ENCODE measurements at places on chromosomes 11 and 22. TPM values are rescaled to one million over a fixed set of nuclear protein-coding genes. Genes with fewer than 3 reads are reported as not detected.

DNA sequence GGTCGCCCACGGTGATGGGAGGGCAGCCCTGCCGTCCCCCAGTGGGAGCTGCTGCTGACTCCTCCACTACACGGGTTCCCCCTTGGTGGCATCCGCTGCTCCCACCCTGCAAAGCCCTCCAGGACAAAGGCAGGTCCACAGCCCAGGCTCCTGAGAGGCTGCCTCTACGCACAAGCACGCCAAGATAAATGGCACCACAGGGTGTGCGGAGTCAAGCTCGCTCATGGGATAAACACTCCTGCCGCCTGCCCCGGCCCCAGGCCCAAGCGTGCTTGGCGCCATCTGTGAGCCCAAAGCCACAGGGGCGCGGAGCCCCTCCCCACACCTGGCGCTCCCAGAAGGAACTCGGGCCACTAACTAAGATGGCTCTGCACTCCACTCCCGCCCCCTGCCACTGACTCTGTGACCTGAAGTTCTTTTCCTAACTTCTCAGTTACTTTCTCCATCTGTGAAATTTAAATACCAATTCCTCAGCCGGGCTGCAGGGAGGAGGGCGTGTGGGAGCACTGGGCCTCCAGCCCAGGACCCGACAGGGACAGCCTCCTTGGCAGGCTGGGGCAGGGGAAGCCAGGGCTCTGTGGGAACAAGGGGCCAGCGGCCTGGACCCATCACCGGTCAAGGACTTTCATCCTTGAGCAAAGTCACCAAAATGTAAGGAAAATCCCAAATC, 14.9 kb downstream of the EHD1 start:
- peak overlapping the region; percentile 53 for H3K27ac ChIP-seq
- no peak for DNase-seq

- H3K27me3 ChIP-seq, result peaks cover 13% of the 10 kb centered on the region
- no peaks in the 10 kb centered on the region for H3K4me1 ChIP-seq
- no peaks in the 10 kb centered on the region for H3K36me3 ChIP-seq
- DNase-seq, result peak; percentile 1
Observed at GRCh38 chr11:24496736-24497725, at the start of gene LUZP2. LUZP2 (plus strand) TSS chr11:24497053.

- H3K36me3 ChIP-seq, result peaks cover 32% of the 10 kb centered on the region
- DNase-seq, result no peak
- peak overlapping the region; percentile 72 for H3K4me3 ChIP-seq
Observed at GRCh38 chr11:60842668-60843600, 1.0 kb downstream of the CCDC86 start.

- H3K4me3 ChIP-seq, result no peak overlapping the region
- no peak for DNase-seq
- no peak overlapping the region for H3K27ac ChIP-seq
- H3K36me3 ChIP-seq, result peaks cover 50% of the 10 kb centered on the region
- peaks cover 14% of the 10 kb centered on the region for H3K27me3 ChIP-seq
- H3K4me1 ChIP-seq, result no peaks in the 10 kb centered on the region
Observed at GRCh38 chr11:2130881-2131352, 8.3 kb downstream of the IGF2 start.

- no peak overlapping the region for H3K4me3 ChIP-seq
- peak; percentile 97 for DNase-seq
- peak overlapping the region; percentile 76 for H3K27ac ChIP-seq
- H3K36me3 ChIP-seq, result no peaks in the 10 kb centered on the region
- H3K4me1 ChIP-seq, result peaks cover 22% of the 10 kb centered on the region
- H3K27me3 ChIP-seq, result no peaks in the 10 kb centered on the region
Observed at GRCh38 chr11:2533587-2534133, 88.9 kb downstream of the KCNQ1 start.

- H3K27me3 ChIP-seq, result no peaks in the 10 kb centered on the region
- no peak for DNase-seq
- no peak overlapping the region for H3K4me3 ChIP-seq
- peaks cover 8% of the 10 kb centered on the region for H3K36me3 ChIP-seq
- H3K27ac ChIP-seq, result no peak overlapping the region
- peaks cover 30% of the 10 kb centered on the region for H3K4me1 ChIP-seq
Observed at GRCh38 chr22:30427871-30428270, 2.3 kb downstream of the MTFP1 start.

- no peak overlapping the region for H3K4me3 ChIP-seq
- no peaks in the 10 kb centered on the region for H3K27me3 ChIP-seq
- no peaks in the 10 kb centered on the region for H3K36me3 ChIP-seq
- no peak for DNase-seq
Observed at GRCh38 chr11:86372586-86372985, 2.1 kb upstream of the CCDC81 start.

DNA sequence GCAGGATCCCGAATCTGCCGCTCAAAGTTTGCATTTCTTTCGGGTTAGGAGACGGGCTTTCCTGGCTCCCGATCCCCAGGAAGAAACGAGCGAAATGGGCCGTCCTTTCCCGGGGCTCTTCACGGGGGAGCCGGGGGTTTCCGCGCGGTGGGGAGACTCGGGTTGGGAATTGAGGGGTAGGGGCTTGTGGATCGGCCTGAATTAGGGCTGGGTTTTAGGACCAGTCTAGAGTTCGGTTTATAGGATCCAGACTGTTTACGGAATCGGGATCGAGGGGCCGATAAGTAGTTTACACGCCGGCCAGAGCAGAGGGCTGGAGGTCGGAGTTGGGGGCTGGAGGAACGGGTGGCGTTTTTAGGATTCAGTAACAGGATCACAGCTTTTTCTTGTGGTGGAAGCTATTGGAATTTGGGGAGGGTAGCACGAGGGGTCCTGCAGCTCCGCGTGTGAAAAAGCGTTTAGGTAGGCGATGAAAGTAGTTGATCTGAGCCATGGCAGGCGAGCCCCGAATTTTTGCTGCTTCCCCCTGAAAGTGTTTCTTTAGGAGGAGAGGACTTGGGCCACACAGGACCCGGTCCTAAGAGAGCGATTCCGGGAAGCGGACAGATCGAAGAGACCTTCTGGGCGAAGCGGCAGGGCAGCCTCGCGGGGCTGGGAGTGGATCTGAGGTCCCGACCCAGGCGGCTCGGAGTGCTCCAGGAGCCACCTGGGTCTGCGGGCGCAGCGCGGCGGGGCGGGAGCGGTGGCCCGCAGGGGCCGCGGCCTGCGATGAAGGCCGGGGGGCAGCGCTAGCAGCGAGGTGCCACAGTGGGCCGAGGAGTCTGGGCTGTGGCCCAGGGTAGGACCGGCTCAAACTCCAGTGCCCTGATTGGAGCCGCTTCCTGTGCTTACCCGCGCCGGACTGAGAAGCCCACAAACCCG, 1.6 kb downstream of the PKNOX2 start:
- H3K4me3 ChIP-seq, result no peak overlapping the region
- H3K36me3 ChIP-seq, result no peaks in the 10 kb centered on the region
- H3K4me1 ChIP-seq, result no peaks in the 10 kb centered on the region
- H3K27ac ChIP-seq, result no peak overlapping the region
- DNase-seq, result no peak

DNA sequence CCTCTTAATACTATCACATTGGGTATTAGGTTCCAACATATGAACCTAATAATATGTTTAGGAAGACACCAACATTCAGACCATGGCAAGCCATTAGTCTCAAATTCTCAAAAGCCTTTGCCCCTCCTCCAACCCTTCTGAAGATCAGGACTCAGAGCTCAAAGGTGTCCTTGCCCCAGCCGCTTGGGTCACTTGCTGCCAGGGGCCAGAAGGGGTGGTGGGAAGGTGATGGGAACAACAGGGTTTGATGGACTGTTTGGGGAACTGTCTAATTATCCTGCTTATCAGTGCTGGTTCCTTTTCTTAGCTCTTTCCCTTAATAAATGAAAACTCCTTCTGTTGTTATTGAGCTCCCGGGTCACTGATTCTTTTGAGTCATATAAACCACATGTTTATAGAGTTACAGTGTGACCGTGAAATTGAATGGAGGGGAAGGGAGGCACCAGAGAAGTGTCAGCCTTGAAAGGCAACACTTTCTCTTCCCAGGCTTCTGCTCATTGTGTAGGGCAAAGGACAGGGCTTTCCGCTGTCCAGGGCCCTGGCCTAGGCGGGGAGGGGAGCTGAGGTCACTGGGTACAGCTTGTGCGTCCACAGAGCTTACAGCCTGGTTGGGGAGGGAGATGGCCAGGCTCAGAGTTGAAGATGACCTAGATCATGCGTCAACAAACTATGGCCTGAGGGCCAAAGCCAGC, 105.1 kb downstream of the FBXO7 start:
- H3K4me3 ChIP-seq, result no peak overlapping the region
- H3K27ac ChIP-seq, result peak overlapping the region; percentile 42
- DNase-seq, result peak; percentile 74
- peaks cover 47% of the 10 kb centered on the region for H3K4me1 ChIP-seq

DNA sequence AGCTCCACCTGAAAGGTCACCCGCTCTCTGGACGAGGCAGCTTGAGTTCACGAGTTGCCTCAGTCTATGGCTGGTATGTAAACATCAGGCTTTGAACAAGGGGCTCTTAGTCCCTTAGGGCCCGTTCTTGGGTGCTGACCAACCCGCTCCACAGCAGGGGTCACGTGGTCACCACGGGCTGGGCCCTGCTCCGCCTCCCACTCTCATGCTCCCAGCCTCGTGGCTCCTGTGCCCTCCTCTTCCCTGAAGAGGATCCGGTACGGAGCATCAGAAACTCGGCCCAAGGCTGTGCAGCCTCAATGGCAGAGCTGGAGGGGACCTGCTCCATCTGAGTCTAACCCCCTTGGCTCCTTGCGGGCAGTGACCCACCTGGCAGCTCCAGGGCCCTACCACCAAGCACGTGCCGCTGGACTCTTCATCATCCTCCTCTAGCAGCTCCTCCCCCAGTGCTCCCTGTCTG, 54.2 kb upstream of the TTLL12 start:
- no peak overlapping the region for H3K27ac ChIP-seq
- DNase-seq, result no peak
- H3K27me3 ChIP-seq, result peaks cover 21% of the 10 kb centered on the region
- H3K4me3 ChIP-seq, result no peak overlapping the region

GRCh38 chr11:30317030-30317429, 5.9 kb upstream of the ARL14EP start:
- H3K4me3 ChIP-seq, result no peak overlapping the region
- H3K4me1 ChIP-seq, result 0 out of 2 replicates have a peak, but pooled peaks cover 1% of the 10 kb centered on the region
- no peak for DNase-seq
- H3K27me3 ChIP-seq, result no peaks in the 10 kb centered on the region
- H3K36me3 ChIP-seq, result no peaks in the 10 kb centered on the region
- H3K27ac ChIP-seq, result no peak overlapping the region

DNA sequence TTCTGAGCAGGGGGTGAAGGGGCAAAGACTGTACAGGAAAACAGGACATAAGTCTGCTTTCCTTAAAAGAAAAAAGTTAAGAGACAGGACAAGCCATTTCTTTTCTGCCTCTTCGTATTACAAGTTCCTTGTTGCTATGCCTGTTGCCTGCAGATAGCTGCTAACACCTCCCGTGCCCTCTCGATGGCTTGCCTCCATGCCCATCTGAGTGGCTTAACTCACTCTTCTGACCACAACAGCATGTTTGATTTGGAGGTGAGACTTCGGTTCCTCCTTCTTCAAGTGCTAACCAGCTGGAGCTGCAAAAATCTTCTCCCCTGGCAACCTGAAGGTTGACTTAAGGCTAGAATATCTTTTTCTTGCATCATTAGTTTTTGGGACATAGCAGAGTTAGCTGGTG, 103.1 kb downstream of the PRR5L start:
- H3K4me1 ChIP-seq, result peaks cover 21% of the 10 kb centered on the region
- no peak for DNase-seq
- H3K4me3 ChIP-seq, result no peak overlapping the region
- H3K27ac ChIP-seq, result no peak overlapping the region
- H3K27me3 ChIP-seq, result no peaks in the 10 kb centered on the region
- peaks cover 92% of the 10 kb centered on the region for H3K36me3 ChIP-seq

GRCh38 chr22:24001314-24001713, 3.9 kb downstream of the GSTT4 start:
- no peak for DNase-seq
- no peaks in the 10 kb centered on the region for H3K27me3 ChIP-seq
- H3K4me1 ChIP-seq, result peaks cover 6% of the 10 kb centered on the region
- H3K36me3 ChIP-seq, result no peaks in the 10 kb centered on the region

DNA sequence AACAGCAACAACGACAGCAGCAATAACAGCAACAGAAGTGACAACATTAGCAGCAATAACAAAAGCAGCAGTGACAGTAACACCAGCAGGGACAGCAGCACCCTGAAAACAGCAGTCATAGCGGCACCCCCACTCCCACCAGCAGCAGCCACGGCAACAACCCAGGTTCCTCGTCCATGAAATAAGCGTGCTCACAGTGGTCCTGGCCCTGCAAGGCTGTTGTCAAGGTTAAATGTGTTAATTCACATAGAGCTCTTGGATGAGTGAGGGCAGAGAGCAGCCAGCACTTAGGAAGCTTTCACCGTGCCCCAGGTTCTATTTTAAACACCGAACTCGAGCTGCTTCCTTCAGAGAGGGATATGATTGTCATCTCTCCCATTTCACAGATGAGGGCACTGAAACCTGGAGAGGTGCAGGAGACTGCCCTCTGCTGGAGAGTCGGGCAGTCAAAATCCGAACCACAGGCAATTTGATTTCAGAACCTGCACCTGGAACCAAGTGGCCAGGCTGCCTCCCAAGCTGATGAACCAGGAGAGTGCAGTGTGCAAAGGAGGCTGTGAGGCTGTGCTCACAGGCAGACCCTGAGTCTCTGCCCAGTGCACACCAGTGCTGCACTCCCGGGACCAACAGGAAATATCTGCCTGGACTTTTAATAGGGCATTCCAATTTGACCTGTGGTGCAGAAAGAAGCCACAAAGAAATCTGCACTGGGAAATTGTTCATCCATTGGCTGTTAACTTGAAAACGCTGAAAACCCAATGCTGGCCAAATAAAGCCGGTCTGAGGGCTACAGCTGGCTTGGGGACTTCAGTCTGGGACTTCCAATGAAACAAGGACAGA, 22.9 kb upstream of the FGF3 start:
- H3K27me3 ChIP-seq, result peaks cover 23% of the 10 kb centered on the region
- H3K36me3 ChIP-seq, result no peaks in the 10 kb centered on the region
- no peak overlapping the region for H3K4me3 ChIP-seq
- no peak overlapping the region for H3K27ac ChIP-seq
- DNase-seq, result peak; percentile 43

GRCh38 chr22:48651981-48652538, 1175.6 kb downstream of the BRD1 start:
- DNase-seq, result peak; percentile 63
- no peak overlapping the region for H3K4me3 ChIP-seq
- H3K36me3 ChIP-seq, result peaks cover 4% of the 10 kb centered on the region
- no peaks in the 10 kb centered on the region for H3K27me3 ChIP-seq

DNA sequence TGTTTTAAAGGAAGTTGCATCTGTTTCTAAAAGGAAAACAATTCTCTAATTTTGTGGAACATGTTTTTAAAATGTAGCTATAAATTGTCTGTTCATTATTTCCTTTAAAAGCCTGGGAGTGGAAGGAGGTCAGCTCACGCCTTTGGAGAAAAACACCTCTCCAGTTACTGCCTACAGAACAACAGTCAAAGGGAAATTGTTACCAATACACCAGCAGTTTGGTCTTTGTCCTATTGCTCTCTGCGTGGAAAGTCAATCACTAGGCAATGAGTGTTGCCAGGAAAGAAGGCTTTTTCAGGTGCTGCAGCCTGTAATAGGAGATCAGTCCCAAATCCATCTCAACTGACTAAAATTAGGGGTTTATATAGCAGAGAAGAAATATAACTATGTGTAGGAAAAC, 22.2 kb downstream of the SVIP start:
- peaks cover 3% of the 10 kb centered on the region for H3K27me3 ChIP-seq
- no peak overlapping the region for H3K4me3 ChIP-seq
- H3K4me1 ChIP-seq, result no peaks in the 10 kb centered on the region
- no peaks in the 10 kb centered on the region for H3K36me3 ChIP-seq
- no peak overlapping the region for H3K27ac ChIP-seq
- DNase-seq, result no peak

LINC01488 gene
- total RNA-seq, result 0.05 TPM

TESMIN gene
- total RNA-seq, result 6.7 TPM

SMIM35 gene
- not detected for total RNA-seq

KRTAP5-10 gene
- not detected for total RNA-seq

SCUBE2 gene
- not detected for total RNA-seq

HORMAD2 gene
- not detected for total RNA-seq

FLRT1 gene
- 0.18 TPM for total RNA-seq
